ENCODE measurements at places on chromosomes 7 and 10.

- DNase-seq, result no peak
Measured at GRCh38 chr7:103011650-103012049, 62.9 kb downstream of the FBXL13 start.

DNA sequence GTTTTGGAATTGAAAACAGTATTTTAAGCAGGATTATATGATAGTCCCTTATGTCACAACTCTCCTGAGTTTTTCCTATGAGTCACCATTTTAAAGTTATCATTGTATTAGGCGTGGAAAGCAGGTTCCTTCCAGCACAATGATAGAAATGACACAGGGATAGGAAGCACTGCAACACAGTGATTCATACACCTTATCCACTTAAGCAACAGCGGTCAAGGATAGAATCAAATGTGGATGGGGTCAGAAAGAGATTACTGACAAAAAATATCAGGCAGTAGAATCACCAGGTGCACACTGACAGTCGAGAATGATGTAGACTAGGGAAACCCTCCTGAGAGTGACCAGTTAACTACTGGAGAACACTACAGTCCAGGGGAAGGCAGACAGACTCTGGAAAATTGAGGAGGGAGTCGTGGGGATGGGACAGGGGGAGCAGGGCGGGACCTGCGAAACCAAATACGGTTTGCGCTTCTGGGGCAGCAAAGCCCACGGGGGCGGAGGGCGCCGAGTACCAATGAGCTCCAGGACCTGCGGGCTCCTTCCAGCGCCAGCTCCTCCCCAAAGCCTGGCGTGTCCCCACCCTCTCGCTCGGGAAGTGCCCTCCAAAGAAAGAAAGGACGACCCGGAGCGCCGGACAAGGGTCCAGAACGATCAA is 479 bp downstream of the PNPLA8 start:
- DNase-seq, result no peak

DNA sequence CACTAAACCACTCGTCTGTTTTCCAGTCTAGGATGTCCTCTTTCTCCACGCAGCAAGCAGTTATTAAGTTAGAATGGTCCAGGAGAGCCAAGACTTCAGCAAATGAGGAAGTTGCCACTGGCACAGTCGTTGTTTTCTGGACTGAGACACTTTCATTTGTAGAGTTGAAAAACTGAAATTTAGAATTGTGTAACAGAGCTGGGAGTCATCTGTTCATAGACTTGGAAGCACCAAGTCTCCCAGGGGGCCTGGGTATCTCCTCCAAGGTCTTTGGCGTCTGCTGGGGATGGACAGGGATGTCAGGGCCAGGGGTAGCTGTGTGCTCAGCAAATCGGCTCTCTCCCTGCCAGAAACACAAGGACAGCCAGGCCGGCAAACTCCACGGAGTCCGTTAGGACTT is 208.4 kb downstream of the FANK1 start:
- no peak for DNase-seq

GRCh38 chr10:102628451-102628911 is 15.8 kb upstream of the TRIM8 start:
- DNase-seq, result no peak

- no peak for DNase-seq
Measured at GRCh38 chr7:36775061-36775620, 50.8 kb upstream of the AOAH start.

- no peak for DNase-seq
Measured at GRCh38 chr7:79507131-79507530, 53.7 kb upstream of the MAGI2 start.

DNA sequence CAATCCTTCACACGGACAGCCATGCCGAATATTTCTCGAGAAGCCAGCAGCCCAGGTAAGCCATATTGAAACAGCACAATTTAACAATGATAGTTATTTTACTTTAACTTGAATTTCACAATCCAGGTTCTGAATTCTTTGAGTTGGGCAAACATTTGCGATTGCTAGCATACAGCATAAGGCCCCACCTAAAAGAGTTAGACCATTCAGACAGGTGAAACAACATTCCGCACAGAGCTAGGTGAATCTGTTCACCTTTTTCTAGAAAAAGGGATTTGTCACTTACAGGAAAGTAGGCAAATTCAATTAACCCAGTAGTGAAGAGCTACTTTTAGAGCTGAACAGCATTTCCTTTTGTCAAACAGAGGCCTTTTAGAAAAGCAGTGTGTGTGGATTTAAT is 45.3 kb downstream of the CREB3L2 start:
- no peak for DNase-seq

DNA sequence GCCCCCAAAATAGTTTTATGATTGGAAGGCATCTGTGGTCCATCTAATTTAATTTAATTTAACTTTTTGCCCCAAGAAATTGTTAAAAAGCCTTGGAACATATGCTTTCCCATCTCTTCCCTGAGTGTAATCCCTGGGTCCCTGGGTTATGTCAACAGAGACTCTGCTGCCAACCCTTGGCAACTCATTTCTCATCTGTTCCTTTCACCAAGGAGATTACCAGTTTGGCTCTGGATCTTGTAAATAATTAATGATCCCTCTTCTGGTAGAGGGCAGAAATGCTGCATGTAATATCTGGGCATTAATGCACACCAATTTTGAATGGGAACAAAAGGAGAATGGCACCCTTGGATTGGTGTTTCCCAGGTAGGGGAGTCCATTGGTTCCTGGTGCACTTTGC is 514.2 kb downstream of the CCSER2 start:
- no peak for DNase-seq

DNA sequence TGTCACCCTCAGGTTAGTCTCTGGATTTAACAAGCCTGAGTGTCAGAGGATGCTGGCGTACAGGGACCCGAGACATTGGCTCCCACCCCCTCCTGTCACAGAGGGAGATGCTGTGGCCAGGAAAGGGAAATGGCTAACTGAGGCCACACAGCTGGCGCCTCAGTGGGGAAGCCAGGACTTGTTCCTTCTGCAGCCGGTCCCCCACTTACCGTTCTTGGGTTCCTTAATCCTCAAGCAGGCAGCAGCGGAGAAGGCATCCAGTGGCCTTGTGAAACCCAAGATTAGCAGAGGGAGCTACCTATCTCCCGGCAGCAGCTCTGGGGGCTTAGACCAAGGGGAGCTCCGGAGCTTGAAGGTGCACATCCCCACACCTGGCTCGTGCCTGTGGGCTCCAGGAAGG is 65.4 kb downstream of the NEURL1 start:
- no peak for DNase-seq

GRCh38 chr10:119859420-119860258 is 13.0 kb downstream of the MCMBP start:
- peak; percentile 40 for DNase-seq

- no peak for DNase-seq
Measured at GRCh38 chr7:47362984-47363383, 218.9 kb downstream of the TNS3 start.

DNA sequence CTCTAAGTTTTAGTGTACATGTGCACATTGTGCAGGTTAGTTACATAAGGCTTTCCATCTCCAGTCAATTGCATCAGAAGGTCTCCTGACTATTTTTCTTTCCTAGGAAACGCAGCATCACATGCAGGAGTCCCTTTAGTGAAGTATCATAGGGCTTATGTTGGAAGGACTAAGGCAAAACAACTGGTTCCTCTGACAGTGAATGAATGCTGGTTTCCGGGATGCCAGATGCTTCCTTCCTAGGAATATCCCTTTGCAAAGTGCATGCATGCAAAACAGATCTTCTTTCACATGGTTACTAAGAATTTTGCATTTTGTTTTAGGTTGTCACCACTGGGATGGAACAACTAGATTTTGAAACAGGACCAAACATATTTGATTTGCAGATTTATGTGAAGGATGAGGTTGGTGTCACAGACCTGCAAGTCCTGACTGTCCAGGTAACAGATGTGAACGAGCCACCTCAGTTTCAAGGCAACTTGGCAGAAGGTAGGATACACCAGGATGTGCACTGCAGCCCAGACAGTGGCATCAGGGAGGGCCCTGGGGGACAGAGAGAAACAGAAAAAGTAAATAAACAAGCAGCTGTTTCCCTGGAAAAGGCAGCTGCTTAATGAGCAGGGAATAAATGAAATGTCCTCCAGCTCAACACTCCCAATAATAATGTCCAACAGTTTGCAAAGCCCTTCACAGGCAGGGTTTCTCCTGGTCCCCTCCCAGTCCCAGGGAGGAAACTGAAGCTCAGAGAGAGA is 17.8 kb downstream of the CDHR3 start:
- no peak for DNase-seq

GRCh38 chr10:132732518-132732917 is 53.4 kb downstream of the NKX6-2 start:
- DNase-seq, result no peak

- no peak for DNase-seq
Measured at GRCh38 chr7:8357536-8357935, 75.9 kb upstream of the NXPH1 start.

DNA sequence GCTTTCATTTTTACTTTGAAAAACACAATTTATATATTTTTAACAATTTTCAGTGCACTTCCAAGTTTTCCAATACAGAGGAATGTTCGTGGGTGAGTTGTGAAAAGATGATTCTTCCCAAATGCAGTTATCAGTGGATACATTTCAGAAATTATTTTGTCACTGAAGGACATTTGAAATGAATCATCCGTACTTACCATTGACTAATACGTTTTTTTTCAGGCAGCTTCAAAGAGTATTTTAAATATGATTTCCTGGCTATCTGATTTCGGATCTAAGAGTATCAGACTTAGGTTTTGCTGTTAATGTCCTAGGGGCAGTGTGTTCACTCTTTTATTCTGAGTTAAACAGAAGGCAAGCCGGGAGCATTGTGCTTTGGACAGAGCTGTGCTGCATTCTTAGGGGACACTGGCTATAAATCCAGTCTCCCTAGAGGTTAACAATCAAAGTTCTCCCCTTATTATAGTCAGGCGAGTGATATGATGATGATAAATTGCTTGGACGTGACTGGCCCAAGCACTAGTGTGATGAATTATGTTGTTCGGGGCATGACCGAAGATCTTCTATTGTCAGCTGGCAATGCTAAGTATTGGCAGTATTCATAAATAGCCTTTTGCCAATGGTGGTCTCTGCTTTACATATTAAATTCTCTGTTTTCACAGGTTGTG is 4.5 kb downstream of the PTER start:
- no peak for DNase-seq
